ENCODE measurements at places on chromosomes 11 and 22.
A peak's percentile ranks its signal among the peaks of the same experiment; 100 is the strongest.

DNA sequence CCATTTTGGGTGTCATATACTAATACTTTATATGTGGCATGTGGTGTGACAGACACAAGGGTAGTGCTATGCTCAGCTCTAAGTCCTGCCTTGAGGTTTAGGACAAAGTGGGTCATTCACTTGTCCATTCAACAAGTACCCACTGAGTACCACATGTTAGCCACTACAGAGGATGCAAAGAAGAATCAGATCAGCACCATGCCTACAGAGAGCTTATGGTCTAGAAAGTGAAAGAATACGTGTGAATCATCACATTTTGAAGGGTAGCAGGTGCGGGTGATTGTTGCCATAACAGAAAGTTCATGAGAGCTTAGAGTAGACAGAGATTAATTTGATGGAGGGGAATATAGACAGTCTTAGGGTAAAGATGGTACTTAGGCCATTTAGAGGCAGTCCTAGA lies 18.3 kb downstream of the CLMP start:
- no peak for DNase-seq

DNA sequence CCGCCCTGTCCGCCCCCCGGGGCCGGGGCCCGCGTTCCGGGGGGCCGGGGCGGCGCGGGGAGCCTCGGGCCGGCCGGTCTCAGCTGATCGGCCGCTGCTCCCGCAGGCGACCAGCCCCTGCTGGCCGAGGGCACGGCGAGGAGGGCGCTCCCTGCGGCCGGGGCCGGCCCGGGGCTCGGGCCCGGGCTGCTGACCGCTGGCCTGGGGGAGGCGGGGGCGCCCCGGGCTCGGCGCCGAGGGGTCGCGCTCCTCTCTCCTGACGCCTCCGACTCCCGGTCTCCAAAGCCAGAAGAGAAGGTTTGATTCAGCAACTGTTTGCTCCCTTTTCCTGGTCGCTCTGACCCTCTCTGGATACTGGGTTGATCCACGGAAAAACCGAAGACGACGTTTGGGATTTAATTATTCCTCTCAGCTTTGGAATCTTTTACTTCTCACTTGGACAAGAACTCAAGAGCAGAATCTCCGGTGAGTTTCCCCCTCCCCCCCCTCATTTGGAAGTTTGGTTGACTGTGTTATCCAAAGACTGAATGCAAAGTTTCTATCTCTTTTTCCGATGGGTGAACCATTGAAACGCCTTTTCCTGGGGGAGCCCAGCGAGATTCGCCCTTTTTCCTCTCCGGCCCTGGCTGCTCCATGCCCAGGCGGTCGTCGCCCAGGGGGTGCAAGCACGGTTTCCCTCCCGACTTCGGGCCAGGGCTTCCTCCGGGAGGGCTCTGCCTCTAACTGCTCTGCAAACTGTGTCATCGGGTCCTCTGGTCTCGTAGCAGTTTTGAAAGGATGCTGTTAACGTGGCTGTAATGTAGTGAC lies 725 bp downstream of the KDM2A start:
- DNase-seq = peak; percentile 61

GRCh38 chr11:62133328-62134065 lies 9.7 kb downstream of the INCENP start:
- no peak for DNase-seq

DNA sequence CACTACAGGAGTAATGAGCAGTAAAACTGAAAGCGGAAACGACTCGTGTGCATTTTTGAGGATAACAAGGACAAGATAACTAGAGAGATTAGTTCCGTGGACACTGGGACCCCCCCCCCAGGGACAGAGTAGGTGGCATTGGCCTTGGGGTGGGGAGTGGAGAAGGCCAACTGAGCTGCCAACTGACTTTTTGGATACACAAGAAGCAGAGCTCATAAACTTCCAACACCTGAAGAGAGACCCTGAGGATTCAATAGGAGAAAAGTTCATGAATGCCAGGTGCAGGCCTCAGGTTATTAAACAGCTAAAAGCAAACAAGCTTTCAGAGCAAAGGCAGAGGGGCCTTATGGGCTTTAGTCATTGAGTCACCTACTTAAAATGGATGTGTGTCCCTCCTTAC lies 17.6 kb upstream of the PRSS23 start:
- no peak for DNase-seq

DNA sequence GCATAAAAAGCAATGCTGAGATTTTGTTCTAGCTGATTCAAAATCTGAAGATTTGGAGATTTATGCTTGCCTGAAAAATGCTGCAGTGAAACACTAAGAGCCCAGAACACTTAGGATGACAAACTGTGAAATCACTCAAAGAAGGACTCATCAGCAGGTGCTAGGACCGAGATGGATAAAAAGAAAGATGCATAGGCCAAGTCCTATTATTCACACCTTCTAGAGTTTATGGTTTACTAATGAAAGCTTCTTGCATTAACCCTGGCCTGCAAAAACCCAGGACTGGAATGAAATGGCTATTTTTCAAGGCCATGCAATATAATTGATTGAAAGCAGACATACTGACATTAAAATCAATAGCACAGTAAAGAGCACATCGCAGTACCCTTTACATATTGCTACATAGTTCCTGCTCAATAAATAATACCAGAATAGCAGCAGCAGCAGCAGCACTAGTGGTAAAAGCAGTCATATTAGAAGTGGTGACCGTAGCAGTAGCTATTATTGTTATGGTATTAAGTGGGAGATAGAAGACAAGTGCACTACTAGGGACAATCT lies 161.7 kb downstream of the RAB38 start:
- no peak for DNase-seq

GRCh38 chr11:13119941-13120520 lies 110.9 kb downstream of the RASSF10 start:
- no peak for DNase-seq

GRCh38 chr11:112810951-112811350 lies 150.3 kb upstream of the NCAM1 start:
- no peak for DNase-seq

DNA sequence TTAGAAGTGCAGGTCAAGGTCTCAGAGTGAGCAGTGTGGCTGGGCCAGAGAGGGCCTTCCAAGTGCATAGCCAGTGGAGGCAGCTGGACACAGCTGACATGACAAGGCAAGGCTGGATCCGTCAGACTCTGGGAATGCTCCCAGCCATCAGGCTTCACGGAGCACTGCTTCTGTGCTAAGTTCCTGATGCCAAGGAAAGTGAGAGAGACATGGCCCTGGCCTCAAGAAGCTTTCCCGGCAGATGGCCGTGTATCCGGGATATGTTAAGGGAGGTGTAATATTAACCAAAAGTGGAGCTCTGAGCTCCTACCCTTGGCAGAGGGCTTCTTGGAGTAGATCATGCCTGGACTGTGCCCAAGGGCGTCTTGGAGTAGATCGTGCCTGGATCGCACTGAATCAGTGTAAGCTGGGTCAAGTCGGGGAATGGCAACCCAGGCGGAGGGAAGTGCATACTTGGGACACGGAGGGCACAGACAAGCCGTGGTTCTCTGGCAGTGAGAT lies 7.4 kb upstream of the EFCAB6 start:
- no peak for DNase-seq

GRCh38 chr11:61056571-61056970 lies 45.7 kb upstream of the CD5 start:
- no peak for DNase-seq

GRCh38 chr22:20319745-20320658 lies at the start of gene DGCR6L:
Gene DGCR6L (minus strand): TSS chr22:20320060. CDS start chr22:20319988, 72 bp downstream.
- peak; percentile 96 for DNase-seq

GRCh38 chr11:21811572-21811971 lies 381.3 kb upstream of the ANO5 start:
- DNase-seq = no peak

- no peak for DNase-seq
These were observed 54.7 kb upstream of the PRDM11 start for GRCh38 chr11:45091563-45092403.

DNA sequence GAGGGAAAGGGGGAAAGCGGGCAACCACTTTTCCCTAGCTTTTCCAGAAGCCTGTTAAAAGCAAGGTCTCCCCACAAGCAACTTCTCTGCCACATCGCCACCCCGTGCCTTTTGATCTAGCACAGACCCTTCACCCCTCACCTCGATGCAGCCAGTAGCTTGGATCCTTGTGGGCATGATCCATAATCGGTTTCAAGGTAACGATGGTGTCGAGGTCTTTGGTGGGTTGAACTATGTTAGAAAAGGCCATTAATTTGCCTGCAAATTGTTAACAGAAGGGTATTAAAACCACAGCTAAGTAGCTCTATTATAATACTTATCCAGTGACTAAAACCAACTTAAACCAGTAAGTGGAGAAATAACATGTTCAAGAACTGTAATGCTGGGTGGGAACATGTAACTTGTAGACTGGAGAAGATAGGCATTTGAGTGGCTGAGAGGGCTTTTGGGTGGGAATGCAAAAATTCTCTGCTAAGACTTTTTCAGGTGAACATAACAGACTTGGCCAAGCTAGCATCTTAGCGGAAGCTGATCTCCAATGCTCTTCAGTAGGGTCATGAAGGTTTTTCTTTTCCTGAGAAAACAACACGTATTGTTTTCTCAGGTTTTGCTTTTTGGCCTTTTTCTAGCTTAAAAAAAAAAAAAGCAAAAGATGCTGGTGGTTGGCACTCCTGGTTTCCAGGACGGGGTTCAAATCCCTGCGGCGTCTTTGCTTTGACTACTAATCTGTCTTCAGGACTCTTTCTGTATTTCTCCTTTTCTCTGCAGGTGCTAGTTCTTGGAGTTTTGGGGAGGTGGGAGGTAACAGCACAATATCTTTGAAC lies 6.8 kb downstream of the MALAT1 start:
- DNase-seq = no peak

GRCh38 chr11:68956142-68956541 lies 24.6 kb downstream of the MRGPRD start:
- DNase-seq = peak; percentile 49

DNA sequence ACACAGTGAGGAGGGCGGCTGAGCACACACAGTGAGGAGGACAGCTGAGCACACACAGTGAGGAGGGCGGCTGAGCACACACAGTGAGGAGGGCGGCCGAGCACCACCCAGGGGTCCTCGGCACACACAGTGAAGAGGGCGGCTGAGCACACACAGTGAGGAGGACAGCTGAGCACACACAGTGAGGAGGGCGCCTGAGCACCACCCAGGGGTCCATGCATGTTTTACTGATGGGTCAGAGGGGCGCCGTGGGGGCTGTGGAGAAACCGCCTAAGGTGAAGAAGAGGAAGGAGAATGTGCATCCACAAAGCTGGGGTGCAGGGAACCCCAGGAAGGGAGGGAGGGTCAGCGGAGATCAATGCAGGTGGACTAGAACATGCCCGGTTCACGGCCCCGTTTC lies 461.8 kb downstream of the BRD1 start:
- no peak for DNase-seq

- DNase-seq = no peak
These were observed 3.5 kb downstream of the SBF1 start for GRCh38 chr22:50471197-50471847.

DNA sequence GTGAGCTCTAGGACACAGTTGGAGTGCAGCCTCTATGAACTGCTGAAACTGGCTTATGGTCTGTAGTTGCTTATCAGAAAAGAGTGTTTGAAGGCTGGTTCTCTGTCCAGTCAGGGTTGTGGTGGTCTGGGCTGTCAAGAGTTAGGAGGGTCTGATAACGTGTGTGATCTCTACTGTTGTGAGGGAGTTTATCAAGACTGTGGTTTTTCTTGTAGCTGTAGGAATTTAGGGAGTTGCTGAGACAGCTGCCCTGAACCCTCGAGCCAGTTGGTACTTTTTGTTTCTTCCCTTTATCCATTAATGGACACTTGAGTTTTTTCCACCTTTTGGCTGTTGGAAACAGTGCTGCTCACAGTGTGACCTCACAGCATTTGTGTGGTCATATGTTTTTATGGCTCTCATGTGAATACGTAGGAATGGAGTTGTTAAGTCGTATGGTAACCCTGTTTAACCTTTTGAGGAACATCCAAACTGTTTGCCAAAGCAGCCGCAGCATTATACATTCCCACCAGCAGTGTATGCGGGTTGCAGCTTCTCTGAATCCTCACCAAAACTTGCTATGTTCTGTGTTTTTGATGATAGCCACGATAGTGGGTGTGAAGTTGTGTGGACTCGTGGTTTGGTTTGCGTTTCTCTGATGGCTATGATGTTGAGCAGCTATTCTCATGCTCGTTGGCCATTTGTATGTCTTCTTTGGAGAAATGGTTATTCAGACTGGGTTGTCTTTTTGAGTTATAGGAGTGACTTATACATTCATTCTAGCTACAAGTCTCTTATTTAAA lies 20.9 kb upstream of the DGCR8 start:
- DNase-seq = no peak

DNA sequence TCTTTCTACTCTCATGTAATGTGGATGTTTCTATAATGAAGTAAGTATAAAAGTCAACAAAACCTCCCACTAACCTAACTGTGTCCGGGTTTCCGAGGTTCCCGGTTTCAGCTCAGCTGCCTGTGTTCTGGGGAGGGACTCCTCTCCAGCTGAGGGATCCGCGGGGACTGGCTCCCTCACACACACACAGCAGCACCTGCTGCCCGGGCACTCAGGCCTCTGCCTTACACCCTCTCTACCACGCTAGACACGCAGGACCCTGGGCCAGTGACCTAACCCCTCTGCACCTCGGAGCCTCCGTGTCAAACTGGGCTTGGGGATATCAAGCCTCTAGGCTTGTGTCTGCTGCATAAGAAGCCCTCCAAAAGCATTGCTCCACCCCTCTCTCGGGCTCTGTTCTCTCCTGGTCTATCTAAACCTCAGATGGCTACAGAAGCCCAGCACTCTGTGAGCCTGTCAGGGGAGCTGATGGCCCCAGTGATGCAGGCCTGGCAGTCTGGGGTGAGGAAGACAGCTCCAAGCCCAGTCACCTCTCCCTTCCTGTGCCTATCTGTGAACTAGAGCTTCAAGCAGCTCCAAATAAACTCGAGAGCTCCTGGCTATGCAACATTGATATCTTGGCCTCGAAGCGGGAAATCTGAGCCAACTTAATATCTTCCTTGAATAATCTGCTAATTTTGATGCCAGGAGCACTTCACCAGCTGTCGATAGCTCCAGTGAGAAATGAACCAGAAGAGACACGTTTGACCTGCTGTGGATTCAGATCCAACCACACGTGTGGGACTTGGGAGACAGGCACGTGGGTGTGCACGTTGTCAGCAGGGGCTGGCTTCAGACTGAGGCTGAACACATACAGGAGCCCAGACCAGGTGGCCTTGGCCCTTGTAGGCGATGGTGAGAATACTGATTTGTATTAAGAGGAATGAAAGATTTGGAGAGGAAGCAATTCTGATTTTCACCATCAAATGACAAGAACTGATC lies 232.7 kb upstream of the B3GAT1 start:
- peak; percentile 39 for DNase-seq

GRCh38 chr11:384511-384910 lies 9.5 kb upstream of the PKP3 start:
- DNase-seq = no peak

GRCh38 chr22:37416389-37416788 lies 10.9 kb downstream of the ELFN2 start:
- peak; percentile 30 for DNase-seq

- no peak for DNase-seq
These were observed 520.4 kb upstream of the LUZP2 start for GRCh38 chr11:23976426-23976825.
